Effector CD4-positive, alpha-beta T cell (primary cell): ENCODE measurements at places on chromosomes 4 and X.

- no peak for DNase-seq
These were observed 316.1 kb upstream of the EMCN start for GRCh38 chr4:100833906-100834305.

GRCh38 chr4:105620640-105621323 lies 68.4 kb downstream of the ARHGEF38 start:
- DNase-seq: no peak

- DNase-seq: no peak
These were observed 57.9 kb upstream of the TEX13D start for GRCh38 chrX:124274438-124275181.

- no peak for DNase-seq
These were observed 337.3 kb upstream of the GNPDA2 start for GRCh38 chr4:45063696-45064095.

DNA sequence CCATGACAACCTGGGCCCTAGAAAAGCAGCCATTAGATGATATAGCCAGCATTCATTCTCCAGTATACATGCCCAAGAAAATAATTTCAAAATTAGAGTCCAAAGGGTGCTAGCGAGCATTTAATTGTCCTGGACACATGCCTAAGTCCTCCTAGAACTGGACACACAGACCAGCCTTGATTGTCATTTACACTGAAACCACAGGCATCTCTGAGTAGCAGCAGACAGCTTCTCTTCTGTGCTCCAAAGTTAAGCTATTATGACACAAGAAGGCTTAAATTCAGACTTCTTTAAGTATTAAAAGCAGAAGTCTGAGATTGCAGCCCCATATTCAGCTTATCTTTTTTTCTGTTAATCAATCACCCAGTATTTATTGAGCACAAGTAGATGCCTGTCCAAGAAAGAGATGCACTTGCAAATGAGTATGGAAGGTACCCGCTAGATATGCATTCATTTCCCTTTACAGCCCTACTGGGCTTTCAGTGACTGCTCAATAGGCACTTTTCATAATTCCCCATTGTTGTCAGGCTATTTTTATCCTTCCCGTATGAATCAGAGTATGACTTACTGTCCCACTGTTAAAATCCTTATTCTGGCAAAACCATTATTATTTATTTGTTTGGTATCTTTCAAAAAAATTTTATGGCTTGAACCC lies 374.1 kb downstream of the FBXW7 start:
- no peak for DNase-seq
